B cell (primary cell): ENCODE measurements at places on chromosomes 16 and 17. TPM values are rescaled to one million over a fixed set of nuclear protein-coding genes. Genes with fewer than 3 reads are reported as not detected.
A peak's percentile ranks its signal among the peaks of the same experiment; 100 is the strongest.

DNA sequence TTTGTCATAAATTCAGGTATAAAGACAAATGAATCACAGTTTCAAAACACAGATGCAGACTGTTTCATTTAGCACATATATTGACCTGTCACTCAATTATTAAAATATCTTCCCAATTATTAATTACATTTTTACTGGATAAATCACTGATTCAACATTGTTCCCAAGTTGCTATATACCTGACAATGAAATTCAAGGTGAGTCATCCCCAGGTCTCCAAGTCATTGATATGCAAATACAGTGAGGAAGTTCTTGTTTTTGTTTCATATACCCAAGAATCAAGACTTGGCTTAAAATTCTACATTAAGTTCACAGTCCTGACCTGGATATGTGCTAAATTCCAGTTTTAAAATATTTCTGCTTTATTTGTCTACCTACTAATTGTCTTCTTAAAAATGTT is 599.3 kb upstream of the PSMD7 start:
- DNase-seq, result no peak

DNA sequence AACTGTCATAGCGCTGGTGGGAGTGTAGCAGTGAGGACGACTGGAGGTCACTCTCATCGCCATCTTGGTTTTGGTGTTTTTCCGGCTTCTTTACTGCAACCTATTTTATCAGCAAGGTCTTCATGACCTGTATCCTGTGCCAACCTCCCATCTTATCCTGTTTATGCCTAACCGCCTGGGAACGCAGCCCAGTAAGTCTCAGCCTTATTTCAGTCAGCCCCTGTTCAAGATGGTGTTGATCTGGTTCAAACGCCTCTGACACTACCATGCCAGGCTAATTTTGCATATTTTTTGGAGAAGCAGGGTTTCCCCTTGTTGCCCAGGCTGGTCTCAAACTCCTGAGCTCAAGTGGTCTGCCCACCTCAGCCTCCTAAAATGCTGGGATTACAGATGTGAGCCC is 179.8 kb upstream of the HSBP1 start:
- DNase-seq, result no peak

DNA sequence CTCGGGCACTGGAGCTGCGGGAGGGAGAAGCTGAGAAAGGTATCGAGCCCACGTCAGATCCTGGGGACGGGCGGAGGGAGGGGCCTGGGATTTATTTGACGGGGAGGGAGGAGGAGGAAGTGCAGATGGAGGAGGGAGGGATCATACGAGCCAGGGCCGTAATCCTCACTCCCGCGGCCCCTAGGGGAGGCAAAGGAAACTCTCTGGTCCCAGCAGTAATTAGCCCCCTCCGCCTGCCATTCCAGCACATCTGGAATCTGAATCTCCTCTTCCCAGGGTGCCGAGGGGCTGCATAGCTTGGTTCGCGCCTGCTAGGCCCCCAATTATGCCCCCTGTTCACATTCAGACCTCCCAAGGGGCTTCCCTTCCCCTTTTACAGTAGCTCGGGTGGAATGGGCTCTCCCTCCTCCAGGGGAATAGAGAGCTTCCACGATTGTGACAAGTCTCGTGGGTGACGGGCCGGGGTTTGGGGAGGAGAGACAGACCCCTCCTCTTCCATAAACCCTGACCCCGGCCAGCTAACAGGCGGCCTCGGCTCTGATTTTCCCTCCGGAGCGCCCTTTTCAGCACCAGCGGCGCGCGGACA is at the start of gene SEZ6L2:
SEZ6L2 (minus strand) TSS at position 35 of the 586 bp plus-strand sequence. CDS start 531 bp downstream, outside the sequence.
- DNase-seq, result peak; percentile 22

- DNase-seq, result no peak
These were observed 356 bp downstream of the TUBD1 start for GRCh38 chr17:59892251-59892923.

Gene KRTAP1-5
- not detected in 2 replicates for total RNA-seq
